ENCODE measurements at places on chromosomes 16 and 17. TPM values are rescaled to one million over a fixed set of nuclear protein-coding genes. Genes with fewer than 3 reads are reported as not detected.

MEFV gene
- total RNA-seq: not detected

KRTAP2-3 gene
- not detected for total RNA-seq

UBB gene
- total RNA-seq: 1,450 TPM

FLYWCH2 gene
- total RNA-seq: 26.3 TPM

ARHGDIG gene
- total RNA-seq: 6.0 TPM

HOXB13 gene
- total RNA-seq: not detected

DNA sequence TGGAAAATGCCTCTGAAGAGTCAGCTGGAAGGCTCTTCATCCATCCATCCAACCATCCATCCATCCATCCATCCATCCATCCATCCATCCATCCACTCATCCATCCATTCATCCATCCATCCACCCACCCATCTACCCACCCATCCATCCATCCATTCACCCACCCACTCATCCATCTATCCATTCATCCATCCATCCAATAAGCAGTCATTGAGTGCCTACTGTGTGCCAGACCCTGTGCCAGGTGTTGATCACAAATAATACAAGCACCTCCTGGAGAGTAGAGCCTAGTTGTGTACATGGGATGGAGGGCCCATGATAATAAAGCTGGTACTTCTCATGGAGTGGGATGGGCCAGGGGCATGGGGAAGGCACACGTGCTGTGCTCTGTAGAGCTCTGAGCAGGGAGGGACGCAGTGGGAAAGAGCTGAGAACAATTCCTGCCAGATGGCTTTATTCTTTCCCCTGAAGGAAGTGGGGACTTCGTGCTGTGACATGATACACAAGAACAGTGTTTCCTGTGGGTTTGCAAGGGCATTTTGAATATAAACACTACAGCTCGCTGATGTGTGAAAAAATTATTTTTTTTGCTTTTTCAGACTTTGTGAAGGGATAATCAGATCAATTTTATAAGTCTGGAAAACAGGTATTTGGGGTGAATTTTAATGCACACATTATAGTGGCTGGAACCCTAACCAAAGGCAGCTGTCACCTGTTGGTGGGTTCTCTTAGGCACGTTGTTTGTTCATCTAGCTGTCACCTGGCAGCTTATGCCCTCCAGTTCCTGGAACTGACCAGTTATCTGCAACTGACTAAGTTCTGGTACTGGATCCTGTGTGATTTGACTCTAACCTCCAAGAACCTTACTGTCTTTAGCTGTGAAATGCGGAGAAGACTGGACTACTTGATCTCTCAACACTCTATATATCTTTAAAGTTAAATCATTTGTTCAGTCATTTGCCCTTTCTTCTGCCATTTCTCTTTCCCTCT is 61.3 kb downstream of the PRKCB start:
- DNase-seq: no peak

DNA sequence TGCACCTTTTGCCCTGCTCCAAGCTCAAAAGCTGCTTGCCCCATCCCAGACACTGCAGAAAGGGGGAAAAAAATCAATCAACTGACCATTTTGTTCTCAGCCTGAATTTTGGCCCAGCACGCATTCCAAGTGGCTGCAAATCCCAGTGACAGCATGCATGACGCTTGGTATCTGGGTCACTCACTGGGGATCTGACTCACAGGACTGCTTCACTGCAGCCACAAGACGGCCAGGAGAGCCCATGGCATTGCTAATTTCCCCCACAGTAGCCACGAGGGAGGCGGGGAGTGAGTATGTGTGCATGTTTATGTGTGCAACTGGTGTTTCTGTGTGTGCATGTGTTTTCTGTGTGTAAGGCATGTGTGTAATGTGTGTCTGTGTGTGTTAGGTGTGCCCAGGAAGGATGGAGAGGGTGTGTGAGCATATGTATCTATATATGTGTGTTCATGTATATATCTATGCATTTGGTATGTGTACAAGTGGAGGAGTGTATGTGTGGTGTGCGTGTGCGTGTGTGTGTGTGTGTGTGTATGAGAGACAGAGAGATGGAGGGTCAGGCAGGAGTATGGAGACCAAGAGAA is 33.8 kb downstream of the SDK2 start:
- DNase-seq: no peak

DNA sequence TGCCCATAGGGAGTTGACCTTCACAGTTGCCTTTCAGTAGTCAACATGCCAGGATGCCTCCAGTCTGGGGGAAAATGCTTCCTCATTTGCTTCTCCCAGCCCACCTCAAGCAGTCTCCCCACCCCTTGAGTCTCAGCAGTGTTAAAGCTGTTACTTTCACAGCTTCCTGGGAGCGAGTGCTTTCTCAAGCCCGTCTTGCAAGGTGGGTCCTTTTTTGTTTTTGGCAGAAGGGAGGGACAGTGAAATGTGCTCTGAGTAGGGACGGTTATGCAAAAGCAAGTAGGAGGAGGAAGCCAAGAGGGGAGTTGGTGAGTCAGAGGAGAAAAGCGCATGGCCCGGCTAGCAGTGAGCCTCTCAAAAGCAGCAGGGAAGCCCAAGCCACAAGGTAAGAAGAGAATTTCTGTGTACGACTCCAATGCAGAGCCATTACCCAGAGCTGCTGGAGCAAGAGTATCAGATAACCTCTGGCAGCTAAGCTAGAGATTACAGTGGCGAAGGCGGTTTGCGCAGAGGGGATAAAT is at the start of gene CHST4:
Gene CHST4 (plus strand): TSS at position 316 of the 521 bp plus-strand sequence. CDS start 10,252 bp downstream, outside the sequence.
- DNase-seq: no peak

- DNase-seq: no peak
These were observed 23.0 kb downstream of the SLC35G3 start for GRCh38 chr17:35170968-35171771.

GRCh38 chr17:49738456-49739163 is 25.3 kb downstream of the FAM117A start:
- DNase-seq: no peak

GRCh38 chr17:34313164-34313563 is 6.1 kb upstream of the CCL8 start:
- no peak for DNase-seq

- DNase-seq: no peak
These were observed 88.4 kb downstream of the HIC1 start for GRCh38 chr17:2143332-2143731.

DNA sequence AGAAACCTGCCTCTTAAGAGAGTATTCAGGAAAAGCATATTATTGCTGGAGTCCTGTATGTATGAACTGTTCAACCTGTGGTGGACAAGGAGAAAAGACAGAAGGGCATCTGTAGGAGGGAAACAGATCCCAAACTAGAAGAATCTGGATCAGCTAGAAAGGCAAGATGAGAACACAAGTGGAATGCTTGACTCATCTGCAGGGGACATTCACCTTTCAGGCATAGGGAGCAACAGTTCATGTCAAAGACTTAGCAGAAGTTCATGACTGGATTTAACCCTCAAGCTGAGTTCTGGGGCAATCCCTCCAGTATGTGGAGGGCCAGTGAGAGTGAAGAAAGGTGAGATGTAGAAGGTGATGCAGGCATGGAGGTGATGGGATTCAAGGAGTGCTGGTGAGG is 135.9 kb upstream of the DYNLRB2 start:
- no peak for DNase-seq

- no peak for DNase-seq
These were observed 1.5 kb upstream of the PRR29 start for GRCh38 chr17:63996430-63997182.

GRCh38 chr17:17994271-17995069 is 21.8 kb downstream of the DRC3 start:
- no peak for DNase-seq

DNA sequence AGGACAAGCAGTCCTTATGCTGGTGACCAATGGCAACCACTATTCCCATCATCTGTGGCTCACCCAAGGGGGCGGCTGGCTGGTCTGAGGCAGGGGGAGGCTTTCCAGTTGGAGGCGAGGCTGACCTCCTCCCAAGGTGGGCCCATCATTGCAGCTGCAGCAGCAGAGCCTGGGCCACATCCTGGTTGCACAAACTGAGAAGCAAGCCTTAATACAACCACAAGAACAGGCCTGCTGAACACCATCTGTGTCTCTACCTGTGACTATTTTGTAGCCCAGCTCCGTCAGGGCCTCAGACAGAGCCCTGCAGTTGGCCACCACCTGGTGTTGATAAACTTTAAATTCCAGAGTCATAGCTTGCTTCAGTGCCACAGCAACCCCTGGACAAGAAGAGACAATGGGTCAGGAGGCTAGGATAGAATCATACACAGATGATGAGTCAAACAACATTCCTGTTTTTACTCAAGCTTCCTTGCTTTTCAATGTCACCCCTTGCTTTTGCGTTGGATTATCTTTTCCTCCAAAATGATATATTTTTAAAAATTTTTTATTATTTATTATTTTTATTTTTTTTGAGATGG is 17.9 kb downstream of the SMCR8 start:
- no peak for DNase-seq

GRCh38 chr17:10743316-10744009 is 13.6 kb upstream of the TMEM220 start:
- no peak for DNase-seq

DNA sequence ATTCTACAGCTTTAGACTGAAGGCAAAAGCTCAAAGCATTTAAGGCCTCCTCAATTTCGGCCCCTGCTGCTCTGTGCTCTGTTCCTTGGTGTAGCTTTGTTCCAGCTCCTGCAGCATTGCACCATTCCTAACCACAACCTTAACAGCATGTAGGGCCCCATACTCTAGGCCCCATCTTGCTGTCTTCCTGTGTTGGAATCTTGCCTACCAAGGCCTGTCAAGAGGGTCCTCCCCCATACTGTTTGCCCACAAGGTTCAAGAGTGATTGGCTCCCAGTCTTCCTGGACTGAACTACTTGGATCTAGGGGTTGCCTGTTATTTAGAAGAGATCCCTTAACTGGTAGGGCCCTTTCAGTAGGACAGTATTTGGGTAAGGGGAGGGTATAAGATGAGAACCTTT is 26.8 kb downstream of the TRPV2 start:
- no peak for DNase-seq

DNA sequence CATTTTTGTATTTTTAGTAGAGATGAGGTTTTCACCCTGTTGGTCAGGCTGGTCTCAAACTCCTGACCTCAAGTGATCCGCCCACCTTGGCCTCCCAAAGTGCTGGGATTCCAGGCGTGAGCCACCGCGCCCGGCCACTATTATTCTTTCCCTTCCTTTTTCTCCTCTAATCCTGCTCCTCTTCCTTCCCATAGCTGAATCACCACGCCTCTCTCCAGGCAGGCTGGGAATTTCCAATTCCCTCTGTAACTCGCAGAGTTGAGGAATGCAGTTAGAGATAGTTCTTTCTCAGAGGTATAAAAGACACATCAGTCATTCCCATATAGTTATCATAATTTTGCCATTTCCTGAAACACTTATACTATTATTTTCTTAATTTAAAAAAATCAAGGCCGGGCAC is 11.2 kb downstream of the METTL16 start:
- DNase-seq: no peak

DNA sequence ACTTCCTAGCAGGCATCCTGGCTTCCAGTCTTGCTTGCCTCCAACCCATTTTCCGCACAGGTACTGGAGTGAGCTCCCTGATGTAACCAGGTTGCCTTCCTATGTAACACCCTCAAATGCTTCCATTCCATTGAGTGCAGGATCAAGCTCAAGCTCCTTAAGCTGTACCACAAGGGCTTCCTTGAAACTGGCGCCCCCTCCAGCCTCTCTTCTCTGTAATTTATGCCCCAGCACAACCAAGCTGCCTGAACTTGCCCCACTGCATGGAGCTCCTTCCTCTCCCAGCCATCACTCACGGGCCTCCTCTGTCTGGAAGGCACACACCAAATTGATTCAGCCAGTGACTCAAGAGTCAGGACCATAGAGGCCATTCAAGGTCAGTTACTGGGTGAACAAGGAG is 234.8 kb upstream of the RPL38 start:
- no peak for DNase-seq

DNA sequence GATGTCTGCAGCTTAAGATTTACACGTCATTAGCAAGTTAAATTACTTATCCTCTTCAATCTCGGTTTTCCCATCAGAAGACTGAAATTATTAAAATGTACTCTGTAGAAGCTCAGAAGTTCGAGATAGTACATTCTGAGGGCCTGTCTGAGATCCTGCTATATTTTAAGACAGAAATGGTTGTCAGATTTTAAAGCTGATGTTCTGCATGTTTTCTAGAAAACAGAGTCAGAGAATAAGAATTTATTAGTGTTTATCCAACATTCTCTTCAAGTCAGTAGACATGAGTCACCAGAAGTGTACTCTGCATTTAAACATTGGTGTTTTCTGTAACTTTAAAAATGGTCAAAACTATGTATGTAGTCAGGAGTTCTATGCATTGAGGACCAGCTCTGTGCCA is 155.2 kb upstream of the MYOCD start:
- DNase-seq: no peak

- no peak for DNase-seq
These were observed 70.2 kb downstream of the CCDC182 start for GRCh38 chr17:57674894-57675293.

DNA sequence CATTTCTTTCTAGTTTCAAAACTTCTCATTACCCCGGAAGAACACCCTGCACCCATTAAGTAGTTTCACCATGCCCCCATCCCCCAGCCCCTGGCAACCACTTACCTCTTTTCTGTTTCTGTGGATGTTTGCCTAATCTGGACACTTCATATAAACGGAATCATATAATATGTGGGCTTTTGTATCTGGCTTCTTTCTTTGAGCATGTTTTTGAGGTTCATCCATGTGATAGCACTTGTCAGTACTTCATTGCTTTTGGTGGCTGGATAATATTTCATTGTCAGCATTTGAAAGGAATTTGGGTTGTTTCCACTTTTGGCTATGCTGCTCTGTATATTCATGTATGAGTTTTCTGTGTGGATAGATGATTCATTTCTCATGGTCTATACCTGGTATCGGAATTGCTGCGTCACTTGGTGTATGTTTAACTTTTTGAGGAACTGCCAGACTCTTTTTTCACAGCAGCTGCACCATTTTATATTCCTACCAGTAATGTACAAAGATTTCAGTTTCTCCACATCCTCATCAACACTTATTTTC is 30.0 kb upstream of the SLC5A10 start:
- DNase-seq: no peak

DNA sequence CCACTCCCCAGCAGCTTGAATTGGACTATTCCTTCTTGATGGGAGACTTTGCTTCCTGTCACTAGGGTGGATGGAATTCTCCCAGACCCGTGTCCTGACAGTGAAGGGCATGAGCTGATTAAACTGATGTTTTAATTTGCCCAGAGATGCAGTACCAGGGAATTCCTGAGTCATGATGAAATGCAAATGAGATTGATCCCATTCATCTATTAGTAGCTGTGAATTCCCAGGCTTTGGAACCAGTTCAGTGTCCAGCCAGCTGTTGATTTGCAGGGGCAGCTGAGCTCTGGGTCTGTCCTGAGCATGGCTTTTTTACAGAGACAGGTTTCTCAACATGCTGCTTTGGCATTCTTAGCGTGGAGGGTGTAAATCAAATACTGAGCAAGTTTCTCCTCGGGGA is 157.9 kb downstream of the PITPNC1 start:
- DNase-seq: no peak

- no peak for DNase-seq
These were observed 8.9 kb upstream of the ULK2 start for GRCh38 chr17:19876529-19877161.

- DNase-seq: no peak
These were observed 1.4 kb upstream of the PITPNC1 start for GRCh38 chr17:67375716-67376115.

- DNase-seq: no peak
These were observed 842 bp upstream of the CALB2 start for GRCh38 chr16:71357681-71358080.

- DNase-seq: no peak
These were observed 7.6 kb downstream of the TBKBP1 start for GRCh38 chr17:47701608-47702007.

All from progenitor cell of endocrine pancreas (in vitro differentiated cells).